ENCODE measurements at places on chromosomes 5 and 9.
A peak's percentile ranks its signal among the peaks of the same experiment; 100 is the strongest.

- no peak for DNase-seq
Observed at GRCh38 chr9:91572044-91572443, 148.4 kb upstream of the NFIL3 start.

- no peak for DNase-seq
Observed at GRCh38 chr5:40599676-40600075, 80.0 kb upstream of the PTGER4 start.

DNA sequence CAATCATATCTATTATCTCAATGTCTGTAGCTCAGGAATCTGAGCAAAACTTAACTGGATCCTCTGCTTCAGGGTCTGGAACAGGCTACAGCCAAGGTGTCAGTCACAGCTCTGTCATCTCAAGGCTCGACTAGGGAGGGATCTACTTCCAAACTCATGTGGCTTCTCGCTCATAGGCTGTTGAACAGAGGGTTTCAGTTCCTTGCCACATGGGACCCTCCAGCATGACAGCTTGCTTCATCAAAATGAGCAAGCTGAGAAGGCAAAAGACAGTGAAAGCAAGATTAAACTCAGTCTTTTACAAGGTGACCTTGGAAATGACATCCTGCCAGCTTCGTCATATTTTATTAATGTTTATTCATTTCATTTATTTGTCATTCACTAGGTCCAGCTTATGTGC, 111.7 kb downstream of the GADD45G start:
- no peak for DNase-seq

DNA sequence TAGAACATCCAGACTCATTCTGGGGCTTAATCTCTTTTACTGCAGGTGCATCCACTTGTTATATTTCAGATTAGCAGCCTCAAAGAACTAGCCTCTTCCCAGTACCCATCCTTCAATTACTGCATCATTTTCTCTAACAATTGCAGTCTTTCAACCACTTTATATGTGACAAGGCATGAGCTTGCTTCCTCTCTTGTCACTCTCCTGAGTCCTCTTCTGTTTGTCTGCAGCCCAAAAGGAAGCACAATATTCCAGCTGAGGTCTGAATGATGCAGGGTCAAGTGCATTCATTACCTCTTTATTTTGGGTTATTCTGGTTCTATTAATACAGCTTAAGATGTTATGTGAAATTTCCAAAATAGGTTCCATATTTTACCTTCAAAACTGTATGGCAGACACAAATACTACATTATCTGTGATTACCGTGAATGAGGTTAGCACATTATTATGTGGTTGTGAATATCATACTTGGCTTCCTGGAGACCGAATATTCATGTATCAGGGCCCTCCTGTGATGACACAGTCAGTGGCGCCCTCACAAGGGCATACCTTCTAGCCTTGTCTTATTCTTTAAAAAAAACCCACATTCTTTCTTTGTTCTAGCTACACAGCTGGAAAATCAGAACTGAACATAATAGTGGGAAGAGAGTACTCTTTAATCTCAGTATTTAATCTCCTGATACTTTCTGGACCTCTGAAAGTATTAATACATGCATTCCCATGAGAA, 323.8 kb downstream of the PDE4D start:
- no peak for DNase-seq

DNA sequence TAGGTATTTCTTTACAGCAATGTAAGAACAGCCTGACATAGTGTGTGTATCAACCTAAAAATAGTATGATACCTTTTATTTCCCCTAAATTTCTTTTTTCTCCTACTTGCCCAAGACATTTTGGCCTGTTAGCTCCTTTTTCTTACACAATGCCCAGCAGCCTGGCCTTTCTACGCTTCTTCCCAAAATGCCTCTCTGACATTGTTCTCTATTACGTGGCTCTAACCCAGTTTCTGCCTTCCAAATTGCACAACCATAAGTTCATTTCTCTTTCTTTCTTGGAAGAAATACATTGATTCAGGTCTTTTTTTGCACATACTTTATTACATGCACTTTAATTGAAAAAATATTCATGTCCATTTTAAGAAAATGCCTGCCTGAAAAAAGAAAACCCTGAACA, 408.2 kb downstream of the PRR16 start:
- no peak for DNase-seq

- DNase-seq = peak; percentile 44
Observed at GRCh38 chr9:91809581-91810285, 140.3 kb downstream of the ROR2 start.

- DNase-seq = no peak
Observed at GRCh38 chr9:24351973-24352372, 193.7 kb downstream of the IZUMO3 start.

- DNase-seq = no peak
Observed at GRCh38 chr5:2633992-2634391, 117.5 kb downstream of the IRX2 start.

DNA sequence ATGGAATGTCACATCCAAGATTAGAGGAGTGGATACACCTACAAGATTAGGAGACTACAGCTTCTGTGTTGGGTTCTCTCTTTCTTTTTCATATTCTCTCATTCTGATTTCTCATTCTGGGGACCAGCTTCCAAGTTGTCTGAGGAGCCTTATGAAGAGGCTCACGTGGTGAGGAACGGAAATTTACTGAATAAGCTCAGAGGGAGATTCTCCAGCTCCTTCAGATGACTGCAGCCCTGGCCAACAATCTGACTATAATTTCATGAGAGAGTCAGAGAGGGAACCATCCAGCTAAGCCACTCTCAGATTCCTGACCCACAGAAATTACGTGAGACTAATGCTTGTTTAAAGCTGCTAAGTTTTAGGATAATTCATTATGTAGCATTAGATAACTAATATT, 27.1 kb upstream of the TENT2 start:
- no peak for DNase-seq

GRCh38 chr5:80697100-80697499, 42.3 kb upstream of the DHFR start:
- DNase-seq = no peak

GRCh38 chr5:98608052-98608451, 165.4 kb upstream of the RGMB start:
- DNase-seq = no peak

DNA sequence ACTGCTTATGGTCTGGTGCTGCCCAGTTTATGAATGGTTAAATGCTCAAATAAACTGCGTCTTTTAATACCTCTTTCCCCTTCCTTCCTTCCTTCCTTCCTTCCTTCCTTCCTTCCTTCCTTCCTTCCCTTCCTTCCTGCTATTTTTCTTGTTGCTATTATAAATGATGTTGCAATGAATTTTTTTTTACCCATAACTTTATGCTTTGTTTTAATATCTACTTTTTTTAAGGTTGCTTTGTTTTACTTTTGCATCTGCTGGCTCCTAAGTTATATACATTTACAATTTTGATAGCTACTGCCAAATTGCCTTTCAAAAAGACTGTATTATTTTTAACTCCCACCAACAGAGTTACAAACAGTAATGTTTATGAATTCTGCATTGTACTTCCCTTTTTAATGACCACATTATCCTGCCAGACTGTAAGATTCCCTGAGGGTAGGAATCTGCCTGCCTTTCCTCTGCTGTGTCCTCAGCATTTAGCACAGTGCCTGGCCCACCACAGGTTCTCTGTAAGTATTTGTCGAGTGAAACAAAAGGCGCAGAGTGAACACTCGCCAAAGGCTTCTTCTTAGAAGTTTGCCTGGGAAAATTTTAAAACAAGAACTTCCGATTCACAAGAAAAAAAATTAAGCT, 36.9 kb downstream of the KIF4B start:
- no peak for DNase-seq

DNA sequence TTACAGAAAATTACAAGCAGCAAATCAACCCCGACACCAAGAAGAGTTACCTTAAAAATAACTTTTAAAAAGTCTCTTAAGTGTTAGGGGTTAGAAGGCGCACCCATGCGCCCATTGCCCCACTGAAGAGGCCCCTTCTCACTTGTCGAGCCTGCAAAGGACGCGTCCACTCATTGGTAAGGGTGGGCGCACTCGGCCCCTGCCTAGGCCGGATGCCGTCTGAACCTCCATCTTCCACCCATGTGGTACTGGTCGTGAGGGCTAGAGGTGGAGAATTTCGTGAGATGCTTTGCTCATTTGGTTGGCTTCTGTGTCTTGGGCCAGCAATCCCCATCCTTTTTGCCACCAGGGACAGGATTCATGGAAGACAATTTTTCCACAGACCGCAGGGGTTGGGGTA, 27.5 kb upstream of the LRRC14B start:
- DNase-seq = no peak

DNA sequence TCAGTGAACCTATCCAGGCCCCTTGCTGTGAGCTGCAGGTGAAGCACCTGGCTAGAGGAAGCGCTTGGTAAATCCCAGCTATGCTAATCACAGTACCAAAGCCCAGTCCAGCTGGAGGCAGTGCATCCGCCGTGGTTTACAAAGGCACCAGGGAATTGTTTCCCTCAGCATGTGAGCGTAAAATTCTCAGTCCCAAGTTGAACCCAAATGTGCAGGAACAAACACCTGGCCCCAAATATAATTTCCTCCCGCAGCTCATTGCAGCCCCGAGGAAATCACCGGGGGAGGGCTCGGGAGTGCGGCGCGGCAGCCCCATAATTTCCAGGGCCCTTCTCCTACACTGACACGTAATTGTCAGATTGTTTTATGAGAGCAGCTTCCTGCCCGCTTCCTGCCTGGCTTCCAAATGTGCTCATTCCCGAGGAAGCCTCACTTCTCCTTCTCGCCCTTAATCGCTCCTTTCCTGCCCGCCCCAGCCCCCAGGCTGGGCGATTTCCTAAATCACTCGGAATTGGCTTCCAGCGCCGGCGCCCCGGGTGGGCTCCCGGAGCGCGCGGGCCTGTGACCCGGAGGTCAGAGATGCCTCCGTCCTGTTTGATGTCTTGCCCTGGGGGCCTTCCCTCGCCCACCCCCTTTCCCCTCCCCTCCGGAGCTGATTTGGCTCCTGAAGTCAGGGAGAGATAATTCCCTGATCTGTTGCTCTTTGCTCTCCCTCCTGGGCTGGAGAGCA, 134.4 kb downstream of the FGF1 start:
- peak; percentile 89 for DNase-seq

DNA sequence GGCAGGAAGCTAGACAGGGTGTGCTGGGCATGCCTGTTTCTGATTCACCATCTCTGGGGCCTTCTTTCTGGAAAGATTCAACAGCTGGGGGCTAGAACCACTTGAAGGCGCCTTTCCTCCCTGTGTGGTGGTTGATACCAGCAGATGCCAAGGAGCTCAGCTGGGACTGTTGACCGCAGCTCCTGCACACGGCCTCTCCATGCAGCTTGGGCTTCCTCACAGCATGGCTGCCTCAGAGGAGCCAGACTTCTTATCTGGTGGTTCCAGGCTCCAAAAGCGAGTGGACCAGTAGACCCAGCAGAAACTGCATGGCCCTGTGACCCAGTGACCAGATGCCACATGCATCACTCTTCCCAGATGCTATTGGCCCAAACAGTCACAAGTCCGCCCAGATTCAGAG, 74.7 kb upstream of the COL5A1 start:
- no peak for DNase-seq

- no peak for DNase-seq
Observed at GRCh38 chr5:42621242-42621641, 135.4 kb upstream of the CCDC152 start.

DNA sequence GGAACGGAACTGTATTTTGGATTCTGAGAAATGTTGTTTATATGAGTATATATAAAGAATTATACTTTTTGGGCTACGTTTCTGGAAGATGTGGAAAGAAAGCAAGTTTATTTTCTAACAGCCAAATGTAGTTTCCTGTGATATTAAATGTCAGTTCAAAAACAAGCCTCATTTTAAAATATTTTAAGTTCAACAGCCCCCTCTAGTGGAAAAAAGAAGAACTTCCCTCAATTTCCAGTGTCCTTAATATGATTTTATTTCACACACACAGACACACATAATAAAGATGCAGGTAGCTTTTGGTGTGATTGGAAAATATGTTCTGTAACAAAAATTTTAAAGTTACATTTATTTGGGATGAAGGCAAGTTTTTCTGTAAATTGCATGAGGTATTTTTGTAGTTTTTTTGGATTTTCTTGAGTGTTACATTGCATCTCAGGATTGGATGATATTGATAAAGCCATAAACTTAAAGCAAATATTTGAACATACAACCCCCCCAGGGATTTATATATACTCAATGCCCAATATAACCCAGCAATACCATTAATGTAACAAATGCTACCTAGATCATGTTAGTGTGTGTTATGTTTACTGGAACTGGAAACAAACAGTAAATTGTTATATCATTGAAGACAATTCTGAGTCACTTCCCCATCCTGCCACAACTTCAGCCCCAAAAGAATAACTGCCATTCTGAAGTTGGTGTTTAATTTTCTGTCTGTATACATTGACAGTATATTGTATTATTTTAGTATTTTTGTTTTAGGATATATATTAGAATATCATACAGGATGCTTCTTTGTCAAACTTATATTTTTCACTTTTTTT, 54.0 kb downstream of the CCDC171 start:
- DNase-seq = no peak

DNA sequence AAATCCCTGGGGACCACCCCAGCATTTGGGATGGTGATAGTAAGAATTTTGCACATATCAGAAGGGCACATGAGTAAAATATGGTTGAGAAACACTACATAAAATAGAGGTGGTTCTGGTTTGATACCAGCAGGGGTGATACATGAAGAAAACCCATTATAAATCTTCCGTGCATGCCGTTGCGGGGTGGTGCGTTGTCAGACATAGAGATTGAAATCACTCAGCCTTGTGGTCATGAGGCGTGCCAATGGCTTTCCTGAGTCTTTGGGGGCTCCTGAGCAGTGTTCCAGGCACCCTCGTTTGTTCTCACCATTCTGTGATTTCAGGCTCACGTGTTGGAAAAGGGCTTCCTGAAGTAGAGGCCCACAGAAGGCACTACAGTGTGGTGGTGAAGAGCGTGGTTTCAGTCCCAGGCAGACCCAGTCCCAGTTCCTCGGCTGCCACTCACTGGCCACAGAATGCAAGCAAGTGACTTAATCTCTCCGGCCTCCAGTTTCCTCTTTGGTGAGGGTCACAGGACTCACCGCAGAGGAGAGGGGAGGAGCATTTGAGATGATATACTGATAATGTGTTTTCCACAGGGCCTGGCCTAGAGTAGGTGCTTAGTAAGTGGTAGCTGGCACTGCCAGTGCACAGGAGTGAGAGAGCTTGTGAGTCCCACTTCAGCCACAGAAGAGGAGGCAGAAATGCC, 20.5 kb upstream of the GLRX start:
- no peak for DNase-seq

DNA sequence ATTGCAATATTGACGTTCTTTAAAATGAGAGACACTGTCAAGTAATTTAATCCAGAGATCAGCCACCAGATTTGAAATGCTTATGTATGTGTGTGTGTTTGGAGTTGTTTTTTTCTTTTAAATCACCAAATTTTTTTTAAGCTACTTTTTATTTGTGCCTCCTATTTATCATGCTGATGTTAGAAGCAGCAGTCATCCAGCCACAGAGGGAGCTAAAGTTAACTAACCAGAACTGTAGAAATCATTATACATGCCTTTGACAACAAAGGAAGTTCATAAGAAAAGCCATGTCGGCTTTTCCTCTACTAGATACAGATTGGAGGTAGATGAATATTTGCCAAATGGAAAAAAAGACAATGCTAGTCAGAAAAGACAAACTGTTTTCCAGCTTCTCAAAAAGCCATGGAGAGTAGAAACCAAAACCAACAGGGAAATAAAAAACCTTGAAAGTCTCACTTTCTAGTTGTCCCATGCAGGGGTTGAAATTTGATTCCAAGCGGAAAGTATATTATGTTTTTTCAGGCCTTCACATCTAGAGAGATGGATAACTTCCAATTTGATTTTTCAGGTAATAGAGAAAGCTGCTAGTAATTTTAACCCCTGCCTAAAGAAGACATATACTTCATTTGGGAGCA, 4.5 kb downstream of the PURA start:
- no peak for DNase-seq

Measured in ecto neural progenitor cell (in vitro differentiated cells).